ENCODE measurements at places on chromosomes 13 and 19. TPM values are rescaled to one million over a fixed set of nuclear protein-coding genes. Genes with fewer than 3 reads are reported as not detected.
A peak's percentile ranks its signal among the peaks of the same experiment; 100 is the strongest.

DNA sequence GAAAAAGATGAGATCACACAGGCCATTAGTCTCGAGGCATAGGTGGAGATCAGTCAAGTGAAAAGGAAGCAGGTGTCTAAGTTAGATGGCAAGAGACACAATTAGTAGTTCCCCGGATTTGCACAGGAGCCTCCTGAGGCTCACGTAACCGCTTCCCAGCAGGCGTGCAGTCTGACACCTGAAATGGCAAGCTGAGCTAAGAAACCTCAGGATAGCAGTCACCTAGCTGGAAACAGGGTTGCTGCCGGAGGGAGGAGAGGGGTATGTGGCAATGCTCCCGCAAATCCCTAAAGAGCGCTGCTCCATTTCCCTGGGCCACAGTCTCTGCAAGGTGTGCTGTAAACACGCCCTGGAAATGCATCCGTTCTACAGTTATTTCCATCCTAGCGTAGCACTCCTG lies 1151.0 kb downstream of the DIAPH3 start:
- no peak for DNase-seq

DNA sequence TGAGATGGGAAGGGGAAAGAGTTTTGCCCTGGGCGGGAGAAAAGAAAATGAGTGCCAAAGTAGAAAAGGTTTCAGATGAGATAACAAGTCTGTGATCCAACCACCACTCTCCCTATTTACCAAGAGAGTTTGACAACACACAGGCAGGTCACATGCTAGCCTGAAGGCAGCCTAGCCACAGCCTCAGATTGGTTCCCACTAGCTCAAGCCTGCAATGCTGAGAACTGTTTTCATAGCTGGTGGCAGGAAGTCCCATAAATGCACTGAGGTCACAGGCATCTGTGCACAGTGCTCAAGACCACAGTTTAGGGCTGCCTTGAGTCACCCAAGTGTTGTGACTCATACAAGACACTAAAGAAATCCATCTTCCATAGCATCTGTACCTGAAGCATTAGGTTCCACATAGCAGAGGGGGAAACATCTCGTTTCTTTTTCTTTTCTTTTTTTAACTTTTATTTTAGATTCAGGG lies 18.5 kb upstream of the POP4 start:
- peak; percentile 30 for DNase-seq

DNA sequence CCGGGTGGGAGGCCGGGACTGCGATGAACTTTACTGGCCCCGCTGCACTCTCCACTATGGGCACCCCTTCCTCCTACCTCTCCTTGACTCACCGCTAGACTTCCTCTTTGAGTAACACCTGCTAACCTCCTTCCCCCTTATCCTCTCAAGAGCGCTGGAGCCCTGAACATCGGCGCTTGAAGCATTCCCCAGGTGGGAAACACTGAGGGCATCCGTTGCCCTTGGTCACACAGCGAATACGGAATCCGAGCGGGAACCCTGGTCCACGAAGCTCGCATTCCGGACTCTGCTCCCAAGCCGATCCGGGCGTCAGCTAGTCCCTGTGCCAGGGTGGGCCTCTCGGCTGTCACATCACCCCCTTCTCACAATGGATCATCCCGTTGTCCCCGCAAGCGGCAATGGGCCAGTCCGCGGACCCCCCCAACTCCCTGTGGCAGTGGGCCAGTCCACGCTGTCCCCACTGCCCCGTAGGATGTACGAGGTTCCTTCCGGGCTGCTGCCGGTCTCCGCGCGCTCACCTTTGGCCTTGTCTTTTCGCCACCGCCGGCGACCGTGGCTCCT lies 4.2 kb downstream of the LIPE start:
- no peak for DNase-seq

- DNase-seq: no peak
Measured at GRCh38 chr19:3642987-3643673, 16.5 kb upstream of the CACTIN start.

- DNase-seq: no peak
Measured at GRCh38 chr19:17751103-17751911, at the start of gene FCHO1. Gene FCHO1, plus strand, starts transcription at chr19:17751477. Its CDS starts 3,688 bp downstream, at chr19:17755165.

DNA sequence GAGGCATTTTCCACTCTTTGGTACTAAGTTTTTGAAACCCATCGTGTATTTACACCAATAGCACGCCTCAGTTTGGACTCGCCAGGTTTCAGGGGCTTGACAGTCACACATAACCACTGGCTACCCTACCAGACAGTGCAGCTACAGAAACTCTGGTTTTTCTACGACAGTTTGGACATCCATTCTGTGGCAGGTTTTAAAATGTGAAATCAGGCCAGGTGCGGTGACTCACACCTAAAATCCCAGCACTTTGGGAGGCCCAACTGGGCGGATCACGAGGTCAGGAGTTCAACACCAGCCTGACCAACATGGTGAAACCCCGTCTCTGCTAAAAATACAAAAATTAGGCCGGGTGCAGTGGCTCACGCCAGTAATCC lies 13.2 kb downstream of the KDELR1 start:
- no peak for DNase-seq

DNA sequence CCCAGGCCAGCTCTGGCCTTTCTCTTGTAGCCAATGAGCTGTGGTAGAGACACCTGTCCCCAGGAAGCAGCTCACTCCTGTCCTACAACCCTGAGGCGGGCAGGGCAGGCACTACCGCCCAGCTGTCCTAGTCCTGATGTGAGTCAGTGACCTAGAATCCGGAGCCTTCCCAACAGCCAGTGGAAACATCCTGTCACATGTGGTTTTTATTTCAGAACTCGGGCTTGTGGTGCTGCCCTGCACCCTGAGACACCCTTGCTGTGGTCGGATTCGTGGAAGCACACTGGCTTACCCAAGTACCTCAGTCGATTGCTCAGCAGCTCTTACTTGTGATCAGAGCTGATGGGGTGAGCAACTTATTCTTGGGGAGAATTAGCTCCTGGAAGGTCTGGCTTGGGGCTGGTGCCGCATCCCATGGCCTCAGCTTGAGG lies 83.6 kb upstream of the ARHGEF7 start:
- DNase-seq: peak; percentile 5

GRCh38 chr19:35860818-35861639 lies 4.3 kb downstream of the KIRREL2 start:
- DNase-seq: no peak

GRCh38 chr19:33388231-33388724 lies 14.8 kb downstream of the CEBPG start:
- no peak for DNase-seq

- DNase-seq: peak; percentile 6
Measured at GRCh38 chr13:91668866-91669495, 270.6 kb downstream of the GPC5 start.

DNA sequence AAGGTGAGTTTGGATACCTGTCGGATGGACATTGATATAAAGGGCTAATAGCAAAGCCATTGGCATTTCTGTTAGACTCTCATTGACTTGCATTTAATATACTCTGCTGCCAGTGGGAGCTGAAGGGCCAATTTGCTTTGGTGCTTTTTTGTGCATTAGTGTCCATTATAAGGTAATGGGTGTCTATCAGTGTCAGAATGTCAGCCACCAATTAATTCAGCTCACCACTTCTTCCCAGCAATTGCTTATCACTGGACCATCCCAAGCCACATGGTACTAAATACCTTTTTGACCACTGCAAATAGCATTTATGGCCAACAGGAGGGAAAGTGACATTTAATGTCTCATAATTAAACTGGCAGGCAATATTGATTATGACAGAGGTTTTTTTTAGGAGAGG lies 317.8 kb downstream of the TEX29 start:
- no peak for DNase-seq

DNA sequence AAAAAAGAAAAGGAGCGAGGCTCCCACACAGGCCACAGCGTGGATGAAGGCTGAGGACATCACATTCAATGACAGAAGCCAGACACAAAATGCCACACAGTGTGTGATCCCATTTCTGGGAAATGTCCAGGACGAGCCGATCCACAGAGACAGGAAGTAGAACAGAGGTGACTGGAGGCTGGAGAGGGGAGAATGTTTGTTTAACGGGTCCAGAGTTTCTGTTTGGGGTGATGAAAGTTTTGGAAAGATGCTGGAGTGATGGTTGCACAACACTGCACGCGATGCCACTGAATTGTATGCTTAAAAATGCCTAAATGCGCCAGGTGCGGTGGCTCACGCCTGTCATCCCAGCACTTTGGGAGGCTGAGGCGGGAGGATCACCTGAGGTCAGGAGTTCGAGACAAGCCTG lies 650 bp upstream of the FUT5 start:
- no peak for DNase-seq

- no peak for DNase-seq
Measured at GRCh38 chr19:12800923-12801465, 606 bp downstream of the PRDX2 start.

The ZNF729 gene
- total RNA-seq: not detected

The CLEC11A gene
- total RNA-seq: 0.15 TPM

The CXCL17 gene
- not detected for total RNA-seq

All from renal cortical epithelial cell (primary cell).